ENCODE measurements at places on chromosomes 13 and 19.

DNA sequence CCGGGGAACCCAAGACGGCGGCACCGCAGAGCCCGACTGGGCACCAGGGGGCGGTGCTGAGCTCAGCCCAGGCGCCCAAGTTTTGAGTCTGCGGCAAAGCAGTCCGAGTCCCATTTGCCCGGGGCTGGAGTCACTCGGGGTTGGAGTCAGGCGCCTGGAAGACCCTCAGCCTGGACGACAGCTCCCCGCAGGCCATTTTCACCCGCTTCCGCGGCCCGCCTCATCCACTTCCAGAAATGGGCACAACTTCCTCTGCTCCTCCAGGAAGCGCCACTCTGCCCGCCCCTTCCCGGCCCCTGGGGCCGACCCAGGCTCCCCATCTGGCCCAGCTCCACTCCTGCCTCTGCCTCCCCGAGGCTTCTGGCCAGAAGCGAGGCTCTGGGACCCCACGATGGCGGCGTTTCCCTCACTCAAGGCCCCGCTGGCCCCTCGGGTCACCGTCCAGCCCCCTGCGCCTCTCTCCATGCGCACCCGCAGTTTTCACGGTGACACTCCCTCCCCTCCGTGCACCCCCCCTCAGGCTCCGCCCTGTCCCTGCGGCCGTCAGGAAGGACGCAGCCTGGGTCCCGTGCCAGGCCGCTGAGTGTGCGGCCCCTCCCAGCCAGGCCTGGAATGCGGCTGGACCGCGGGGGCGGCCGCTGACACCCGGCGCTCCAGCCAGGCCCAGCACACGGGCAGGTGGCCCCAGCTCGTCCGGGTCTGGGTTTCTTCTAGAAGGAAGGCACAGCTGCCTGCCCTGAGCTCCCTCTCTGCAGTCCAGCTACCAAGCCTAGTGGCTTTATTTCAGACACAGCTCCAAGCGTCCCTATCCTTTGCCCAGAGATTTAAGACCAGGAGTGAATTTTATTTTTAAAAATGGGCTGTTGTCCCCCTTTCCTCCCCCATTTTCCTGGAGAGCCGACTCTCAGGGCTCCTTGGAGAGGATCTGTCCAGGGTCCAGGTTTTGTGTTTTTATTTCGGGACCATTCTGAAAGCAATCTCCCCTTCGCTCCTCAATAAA is 4.7 kb downstream of the SERTAD1 start:
- DNase-seq, result peak; percentile 96

DNA sequence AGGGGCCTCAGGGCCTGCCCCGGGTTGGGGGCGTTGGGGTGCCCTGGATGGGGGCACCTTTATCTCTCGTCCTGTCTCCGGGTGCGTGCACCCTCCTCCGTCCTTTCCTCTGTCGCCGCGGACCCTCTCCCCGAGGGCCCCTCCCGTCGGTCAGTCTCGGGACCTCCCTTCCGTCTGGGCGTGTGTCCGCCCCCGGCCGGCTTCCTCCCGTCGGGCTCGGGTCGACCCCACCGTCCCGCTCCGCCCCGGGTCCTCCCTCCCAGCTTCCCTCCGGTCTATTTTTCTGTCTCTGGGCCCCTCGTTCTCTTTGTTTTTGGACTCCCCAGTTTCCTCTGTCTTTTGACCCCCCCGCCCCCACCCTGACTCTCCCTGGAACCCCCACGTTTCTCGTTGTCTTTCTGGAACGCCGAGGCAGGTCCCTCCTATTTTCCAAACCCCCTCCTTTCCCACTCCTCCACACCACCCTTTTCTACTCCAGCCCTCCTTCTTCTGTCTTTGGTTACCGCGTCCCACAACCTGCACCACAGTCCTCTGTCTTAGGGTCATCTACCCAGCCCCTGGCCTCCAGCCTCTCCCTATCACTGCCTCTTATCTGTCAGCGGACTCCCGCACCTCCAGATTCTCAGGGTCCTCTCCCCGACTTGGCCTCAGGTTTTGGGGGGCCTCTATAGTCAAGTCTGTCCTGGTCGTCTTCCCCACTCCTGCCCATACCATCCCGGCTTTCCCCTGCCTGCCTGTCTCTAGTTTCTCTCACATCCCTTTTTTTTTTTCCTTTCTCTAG is 757 bp downstream of the EGLN2 start:
- peak; percentile 87 for DNase-seq

GRCh38 chr19:41987141-41987860 is 6.7 kb downstream of the ATP1A3 start:
- no peak for DNase-seq

GRCh38 chr19:17209126-17210036 is 5.8 kb upstream of the USE1 start:
- DNase-seq, result no peak

DNA sequence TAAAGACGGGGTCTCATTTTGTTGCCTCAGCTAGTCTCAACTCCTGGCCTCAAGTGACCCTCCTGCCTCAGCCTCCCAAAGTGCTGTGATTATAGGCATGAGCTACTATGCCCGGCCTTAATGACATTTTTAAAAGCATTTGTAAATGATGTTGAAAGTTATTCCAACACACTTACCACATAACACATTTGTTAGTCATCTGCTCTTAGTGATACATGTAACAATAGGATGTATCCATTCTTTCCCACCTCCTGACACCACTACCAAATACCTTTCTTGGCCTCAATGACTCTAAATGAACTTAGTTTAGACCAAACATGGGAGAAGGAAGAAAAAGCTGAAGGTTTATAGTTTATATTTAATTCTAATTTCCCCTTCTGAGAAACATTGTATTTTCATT is 59.8 kb upstream of the MEDAG start:
- DNase-seq, result no peak

- DNase-seq, result no peak
Observed at GRCh38 chr13:69580255-69580654, 527.4 kb upstream of the ATXN8OS start.

DNA sequence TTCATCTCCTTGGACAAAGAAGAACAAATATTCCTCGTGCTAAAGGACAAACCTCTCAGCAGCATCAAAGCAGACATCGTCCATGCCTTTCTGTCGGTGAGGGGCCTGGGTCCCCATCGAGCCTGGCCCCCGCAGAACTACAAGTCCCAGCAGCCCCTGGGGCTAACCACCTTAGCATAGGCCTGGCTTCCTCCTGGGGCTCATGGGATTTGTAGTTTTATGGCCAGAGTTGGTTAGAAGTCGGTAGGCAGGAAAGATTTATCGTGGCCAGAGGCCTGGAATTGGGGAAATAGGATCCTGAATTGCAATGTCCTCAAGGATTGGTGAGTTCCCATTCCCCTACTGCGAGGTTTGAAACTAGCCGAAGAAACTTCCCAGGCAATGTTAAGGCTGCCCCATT is 19.6 kb downstream of the TMEM150B start:
- DNase-seq, result no peak

DNA sequence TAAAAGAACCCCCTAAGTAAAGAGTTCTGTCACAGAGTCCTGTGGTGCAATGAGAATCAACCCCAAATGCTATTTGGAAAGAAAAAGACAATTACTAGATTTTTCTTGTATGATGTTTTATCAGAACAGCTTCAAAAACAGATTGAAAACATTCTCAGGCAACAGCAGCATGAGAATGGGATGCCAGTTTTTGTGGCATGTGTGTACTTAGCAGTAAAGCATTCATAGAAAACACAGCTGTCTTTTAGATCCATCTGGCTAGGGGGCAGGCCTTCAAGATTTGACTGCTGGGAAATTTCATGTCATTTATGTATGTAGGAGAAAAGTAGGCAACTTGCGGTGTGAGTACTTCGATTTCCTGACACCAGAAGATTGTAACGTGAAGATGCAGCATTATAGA is 170.5 kb upstream of the HTR2A start:
- DNase-seq, result no peak

DNA sequence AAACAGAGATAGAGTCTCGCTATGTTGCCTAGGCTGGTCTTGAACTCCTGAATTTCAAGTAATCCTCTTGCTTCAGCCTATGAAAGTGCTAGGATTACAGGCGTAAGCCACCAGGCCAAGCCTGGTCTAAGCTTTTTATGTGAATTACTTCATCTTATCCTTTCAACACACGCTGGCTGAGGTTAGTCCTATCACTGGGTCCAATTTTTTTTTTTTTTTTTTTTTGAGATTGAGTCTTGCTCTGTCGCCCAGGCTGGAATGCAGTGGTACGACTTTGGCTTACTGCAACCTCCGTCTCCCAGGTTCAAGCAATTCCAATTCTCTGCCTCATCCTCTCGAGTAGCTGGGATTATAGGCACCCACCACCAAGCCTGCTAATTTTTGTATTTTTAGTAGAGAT is 10.4 kb downstream of the MYO1F start:
- no peak for DNase-seq

- peak; percentile 54 for DNase-seq
Observed at GRCh38 chr13:98345107-98345935, 168.3 kb upstream of the RNF113B start.

DNA sequence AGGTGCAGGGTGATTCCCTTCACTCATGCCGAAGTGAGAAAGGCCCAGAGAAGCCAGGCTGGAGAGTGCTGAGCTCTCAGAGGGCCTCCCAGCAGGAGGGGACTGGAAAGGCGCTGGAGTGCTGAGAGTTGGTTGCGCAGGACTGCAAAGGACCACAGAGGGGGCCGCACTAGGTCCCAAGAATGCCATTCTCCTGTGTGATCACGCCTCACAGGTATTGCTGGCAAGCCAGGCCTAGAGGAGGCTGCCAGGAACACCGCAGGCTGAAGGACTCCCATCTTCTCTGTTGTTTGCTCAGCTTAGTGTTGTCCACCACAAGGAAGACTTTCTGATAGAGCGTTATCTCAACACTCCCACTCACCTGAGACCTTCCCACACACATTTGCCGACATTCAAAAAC is 165.0 kb downstream of the FGF14 start:
- DNase-seq, result no peak

DNA sequence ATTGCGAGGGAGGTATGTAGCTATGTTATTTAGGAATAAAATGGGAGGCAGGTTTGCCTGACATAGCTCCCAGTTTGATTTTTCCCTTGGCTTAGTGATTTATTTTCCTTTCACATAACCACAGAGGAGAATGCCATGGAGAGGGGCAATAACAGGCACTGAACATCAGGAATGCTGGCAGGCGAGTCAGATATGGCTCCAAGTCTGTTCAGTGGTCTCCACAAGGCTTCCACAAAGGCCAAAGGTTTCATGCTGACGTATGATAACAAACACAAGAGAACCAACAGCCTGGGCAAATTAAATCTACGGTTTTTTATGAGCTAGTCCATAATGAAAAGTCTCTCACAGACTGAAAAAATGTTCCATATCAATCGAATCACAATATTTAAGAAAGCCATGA is 66.7 kb downstream of the SUCLA2 start:
- no peak for DNase-seq

- DNase-seq, result no peak
Observed at GRCh38 chr13:101065329-101065728, 351.0 kb downstream of the NALCN start.

GRCh38 chr19:33260628-33261418 is 35.2 kb upstream of the SLC7A10 start:
- peak; percentile 87 for DNase-seq

DNA sequence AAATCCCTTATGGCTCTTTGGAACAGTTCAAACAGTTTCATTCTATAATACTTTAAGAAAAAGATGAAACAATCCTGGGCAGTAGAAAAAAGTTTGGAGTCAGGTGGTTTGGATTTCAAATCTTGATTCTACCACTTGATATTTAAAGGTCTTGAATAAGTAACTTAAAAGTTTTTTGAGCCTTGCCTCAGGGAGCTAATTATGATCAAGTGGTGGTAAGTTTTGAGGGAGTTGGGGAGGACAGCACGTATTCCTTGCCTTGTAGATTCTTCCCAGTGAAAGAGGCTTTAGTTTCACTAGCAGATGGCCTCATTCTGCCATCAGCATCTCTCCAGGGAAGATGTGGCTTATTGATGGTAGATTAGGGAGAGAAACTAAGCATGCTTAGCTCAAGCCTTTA is 168.4 kb upstream of the CSNK1A1L start:
- no peak for DNase-seq

DNA sequence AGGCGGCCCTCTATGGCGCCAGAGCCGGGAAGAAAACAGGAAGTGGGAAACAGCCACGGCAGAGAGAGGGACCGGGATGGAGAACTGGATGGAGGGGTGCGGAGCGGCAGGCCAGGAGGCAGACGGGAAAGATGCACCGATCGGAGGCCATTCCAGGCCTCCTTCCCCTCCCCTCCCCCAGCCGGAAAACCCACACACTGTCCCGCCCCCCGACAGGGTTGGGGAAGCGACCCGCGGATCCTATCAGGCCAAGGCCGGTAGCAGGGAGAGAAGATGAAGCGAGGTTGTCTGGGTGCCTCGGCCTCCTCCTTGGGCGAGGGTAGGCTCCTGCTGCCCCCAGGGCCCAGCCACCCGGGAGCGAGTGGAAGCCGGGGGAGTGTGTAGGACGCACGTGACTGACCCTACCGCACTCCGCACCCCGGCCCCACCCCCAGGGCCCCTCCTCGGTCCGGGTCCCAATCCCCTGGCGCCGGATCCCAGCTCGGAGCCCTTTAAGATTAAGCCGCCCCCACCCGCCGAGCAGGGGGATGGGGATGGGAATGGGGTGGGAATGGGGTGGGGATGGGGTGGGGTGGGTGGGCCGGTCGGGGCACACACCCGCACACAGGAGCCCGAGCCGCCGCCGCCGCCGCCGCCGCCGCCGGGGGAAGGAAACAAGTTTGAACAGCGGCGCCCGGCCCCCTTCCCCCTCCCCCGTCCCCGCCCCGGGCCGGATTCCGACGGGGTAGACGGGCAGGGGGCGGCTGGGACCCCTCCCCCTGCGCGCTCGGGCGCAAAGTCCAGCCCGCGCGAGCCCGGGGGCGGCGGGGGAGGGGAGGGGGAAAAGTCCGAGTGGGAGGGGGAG is 1.5 kb downstream of the ERF start:
- DNase-seq, result peak; percentile 80

GRCh38 chr13:89324582-89324981 is 1653.4 kb downstream of the SLITRK5 start:
- no peak for DNase-seq

- DNase-seq, result peak; percentile 89
Observed at GRCh38 chr19:38233740-38234251, 9.8 kb upstream of the DPF1 start.

- DNase-seq, result no peak
Observed at GRCh38 chr13:29589234-29589633, 6.3 kb downstream of the SLC7A1 start.

GRCh38 chr13:19586904-19587634 is 25.7 kb upstream of the TPTE2 start:
- DNase-seq, result no peak

- DNase-seq, result no peak
Observed at GRCh38 chr13:50509771-50510441, 333.6 kb downstream of the DLEU7 start.

DNA sequence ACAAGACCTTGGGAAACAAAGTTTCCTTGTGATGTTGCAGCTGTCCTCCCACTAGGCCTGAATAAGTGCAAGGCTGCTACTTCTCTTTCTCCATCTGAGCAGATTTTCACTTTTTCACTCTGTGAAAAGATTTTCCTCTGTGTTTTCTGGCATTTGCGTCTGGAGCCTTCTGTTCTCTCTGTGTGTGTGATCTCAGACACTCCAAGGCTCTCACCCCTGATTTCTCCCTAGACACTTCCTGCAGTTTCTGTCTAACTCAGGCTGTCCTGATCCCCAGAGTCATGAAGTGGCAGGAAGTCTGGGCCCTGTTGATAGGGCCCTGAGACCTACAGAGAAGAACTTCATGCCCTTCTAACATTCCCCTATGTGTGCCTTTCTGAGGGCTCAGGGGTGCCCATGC is 37.2 kb downstream of the SIGLEC7 start:
- no peak for DNase-seq

- no peak for DNase-seq
Observed at GRCh38 chr19:14085309-14085995, at the start of gene C19orf67. C19orf67 (minus strand) TSS chr19:14085783; CDS start chr19:14085627, 156 bp downstream.
